ENCODE measurements at places on chromosomes 13 and 19.

GRCh38 chr19:39390451-39390750 is 505 bp downstream of the PAF1 start:
- DNase-seq: peak; percentile 83

- DNase-seq: no peak
These were observed 226.7 kb upstream of the IPO5 start for GRCh38 chr13:97726664-97727280.

- DNase-seq: no peak
These were observed 12.2 kb upstream of the HTR2A start for GRCh38 chr13:46909042-46909441.

DNA sequence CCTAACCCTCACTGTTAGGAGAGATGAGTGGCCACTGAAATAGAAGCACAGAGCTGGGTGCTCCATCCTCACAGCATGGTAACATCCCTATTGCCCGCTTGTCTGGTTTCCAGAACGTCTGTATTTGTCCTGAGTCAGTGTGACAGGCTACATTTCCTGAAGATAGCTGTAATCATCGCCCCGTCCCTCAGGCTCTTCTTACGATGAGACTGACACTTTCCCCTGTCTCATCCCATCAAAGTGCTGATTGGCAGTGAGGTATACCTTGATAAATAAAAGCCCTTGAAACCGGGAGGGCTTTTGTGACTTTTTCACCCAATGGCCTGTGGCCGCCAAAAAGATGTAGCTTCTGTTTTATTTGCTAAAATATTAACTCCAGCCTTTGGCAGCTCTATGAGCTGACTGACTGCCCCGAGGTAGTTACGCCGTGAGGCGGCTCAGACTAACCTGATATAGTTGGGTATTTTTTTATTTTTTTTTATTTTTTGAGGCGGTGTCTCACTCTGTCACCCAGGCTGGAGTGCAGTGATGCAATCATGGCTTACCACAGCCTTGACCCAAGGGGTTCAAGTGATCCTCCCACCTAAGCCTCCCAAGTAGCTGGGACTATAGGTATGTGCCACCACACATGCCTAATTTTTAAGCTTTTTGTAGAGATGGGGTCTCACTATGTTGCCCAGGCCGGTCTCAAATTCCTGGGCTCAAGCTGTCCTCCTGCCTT is 5.7 kb upstream of the LRRC4B start:
- DNase-seq: no peak

GRCh38 chr13:98678741-98679140 is 73.7 kb downstream of the SLC15A1 start:
- no peak for DNase-seq

DNA sequence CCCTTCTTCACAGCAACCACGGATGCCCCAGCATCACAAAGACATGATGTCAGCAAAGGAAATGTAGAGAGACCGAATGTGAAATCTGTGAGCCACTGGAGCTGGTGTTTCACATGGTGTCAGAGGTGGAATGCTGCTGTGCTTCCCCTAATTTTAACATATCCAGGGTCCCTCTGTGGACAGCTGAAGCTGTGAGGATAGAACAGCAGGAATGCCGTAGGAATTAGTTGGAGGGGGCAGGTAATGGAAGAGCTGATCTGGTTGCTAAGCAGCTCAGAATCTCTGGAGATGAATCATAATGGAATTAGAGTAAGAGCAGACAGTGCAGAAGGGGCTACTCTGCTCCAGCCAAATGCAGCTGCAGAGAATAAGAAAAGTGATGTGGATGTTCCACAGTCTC is 68.9 kb upstream of the ZNF835 start:
- no peak for DNase-seq

GRCh38 chr13:20998649-20999415 is 62.6 kb downstream of the LATS2 start:
- no peak for DNase-seq

- DNase-seq: no peak
These were observed 24.8 kb downstream of the RANBP3 start for GRCh38 chr19:5953030-5953589.

- DNase-seq: no peak
These were observed 241.6 kb downstream of the DCLK1 start for GRCh38 chr13:35889560-35889959.

GRCh38 chr13:101339202-101339601 is 77.1 kb downstream of the NALCN start:
- DNase-seq: no peak

- no peak for DNase-seq
These were observed 491.3 kb upstream of the KLF12 start for GRCh38 chr13:74625541-74625940.

DNA sequence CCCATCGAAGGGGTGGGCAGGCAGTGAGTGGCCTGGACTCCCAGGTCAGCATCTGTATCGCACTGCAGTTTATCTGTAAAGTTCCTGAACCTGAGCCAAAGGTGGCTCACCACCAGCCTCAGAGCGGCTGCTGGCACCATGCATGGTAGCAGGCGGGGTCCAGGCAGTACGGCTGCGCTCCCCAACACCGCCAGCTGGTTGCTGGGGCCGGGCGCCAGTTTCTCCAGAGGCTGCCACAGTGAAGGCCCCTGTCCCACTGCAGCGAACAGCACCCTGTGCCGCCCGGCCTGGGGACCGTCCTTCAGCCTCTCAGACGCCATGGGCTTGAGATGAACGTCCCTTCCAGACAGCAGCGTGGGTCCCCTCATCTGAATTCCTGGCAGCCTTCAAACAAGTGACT is 109.8 kb downstream of the KDM4B start:
- DNase-seq: peak; percentile 37

DNA sequence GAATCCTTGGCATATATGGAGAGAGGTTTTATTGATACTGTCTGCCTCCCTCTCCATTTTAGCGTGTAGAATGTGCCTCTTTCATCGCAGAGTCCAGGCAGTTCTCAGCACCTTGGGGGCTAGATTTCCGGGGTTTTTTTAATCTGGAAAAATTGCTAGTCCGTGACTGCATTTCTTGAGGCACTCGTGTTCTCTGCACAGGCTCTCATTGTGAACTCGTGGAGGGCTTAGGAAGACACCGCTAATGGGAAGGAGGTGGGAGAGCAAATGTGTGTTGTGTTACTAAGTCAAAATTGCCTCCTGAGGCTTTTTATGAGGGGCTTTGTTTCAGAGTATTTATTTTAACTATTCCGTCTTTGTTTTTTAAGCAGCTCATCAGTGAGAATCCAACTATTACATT is 10.1 kb downstream of the ING1 start:
- DNase-seq: no peak

DNA sequence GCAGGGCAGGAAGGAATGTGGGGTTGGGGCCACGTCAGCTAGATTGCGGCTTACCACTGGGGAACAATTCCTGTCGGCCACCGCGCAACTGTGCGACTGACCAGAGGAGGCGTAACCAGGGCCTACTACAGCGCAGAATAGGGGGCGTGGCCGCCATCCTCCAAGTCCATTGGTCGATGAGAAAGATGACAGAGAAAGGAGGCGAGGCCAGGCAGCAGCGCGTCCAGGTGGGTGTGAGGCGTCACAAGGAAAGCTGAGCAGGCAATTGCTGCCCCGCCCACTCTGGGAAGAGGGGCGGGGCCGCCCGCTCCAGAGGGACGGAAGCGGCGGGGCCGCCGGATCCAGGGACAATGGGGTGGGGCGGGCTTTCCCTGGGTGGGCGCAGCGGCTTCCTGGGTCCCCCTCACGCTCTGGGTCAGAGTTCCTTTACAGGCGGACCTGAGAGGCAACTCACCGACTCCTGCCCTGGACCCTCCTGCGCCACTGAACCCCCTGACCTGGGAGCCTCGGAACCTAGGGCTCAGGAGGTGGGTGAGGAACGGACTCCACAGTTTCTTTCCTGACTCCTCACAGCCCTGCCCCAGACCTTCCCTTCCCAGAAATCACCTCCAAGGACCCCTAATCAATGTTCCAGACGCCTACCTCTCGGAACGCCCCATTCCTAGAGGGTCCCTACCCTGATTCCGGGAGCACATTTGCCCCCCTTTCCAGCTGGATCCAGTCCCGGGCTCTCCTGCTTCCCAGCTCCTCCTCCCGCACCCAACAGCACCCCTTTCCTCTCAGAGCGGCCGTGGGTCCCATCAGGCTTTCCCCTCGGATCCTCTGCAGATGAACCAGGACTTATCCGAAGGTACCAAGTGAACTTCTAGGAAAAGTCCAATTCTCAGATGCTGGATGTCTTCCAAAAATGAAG is 101.5 kb upstream of the ZNF492 start:
- DNase-seq: no peak

DNA sequence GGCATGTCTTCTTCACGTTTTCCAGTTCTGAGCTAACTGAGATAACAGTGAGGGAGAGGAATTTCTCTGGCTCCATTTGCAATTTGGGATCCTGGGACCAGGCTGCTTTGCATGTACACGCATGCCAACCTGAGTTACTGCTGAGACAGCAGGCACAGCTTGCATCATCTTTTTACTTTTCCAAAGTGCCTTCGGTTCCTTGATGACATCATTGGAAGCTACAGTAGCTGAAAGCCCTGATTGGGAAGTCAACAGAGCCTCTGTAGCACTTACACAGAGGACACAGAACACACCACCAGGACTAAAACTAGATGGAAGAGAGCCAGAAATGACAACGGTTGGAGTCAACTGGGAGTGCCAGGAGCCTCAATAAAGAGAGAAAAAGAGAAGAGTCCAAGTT is 399.1 kb upstream of the GPC6 start:
- no peak for DNase-seq

- no peak for DNase-seq
These were observed 94.1 kb downstream of the ATP11A start for GRCh38 chr13:112783978-112784371.

- DNase-seq: no peak
These were observed 12.0 kb downstream of the LPAR6 start for GRCh38 chr13:48400850-48401291.

DNA sequence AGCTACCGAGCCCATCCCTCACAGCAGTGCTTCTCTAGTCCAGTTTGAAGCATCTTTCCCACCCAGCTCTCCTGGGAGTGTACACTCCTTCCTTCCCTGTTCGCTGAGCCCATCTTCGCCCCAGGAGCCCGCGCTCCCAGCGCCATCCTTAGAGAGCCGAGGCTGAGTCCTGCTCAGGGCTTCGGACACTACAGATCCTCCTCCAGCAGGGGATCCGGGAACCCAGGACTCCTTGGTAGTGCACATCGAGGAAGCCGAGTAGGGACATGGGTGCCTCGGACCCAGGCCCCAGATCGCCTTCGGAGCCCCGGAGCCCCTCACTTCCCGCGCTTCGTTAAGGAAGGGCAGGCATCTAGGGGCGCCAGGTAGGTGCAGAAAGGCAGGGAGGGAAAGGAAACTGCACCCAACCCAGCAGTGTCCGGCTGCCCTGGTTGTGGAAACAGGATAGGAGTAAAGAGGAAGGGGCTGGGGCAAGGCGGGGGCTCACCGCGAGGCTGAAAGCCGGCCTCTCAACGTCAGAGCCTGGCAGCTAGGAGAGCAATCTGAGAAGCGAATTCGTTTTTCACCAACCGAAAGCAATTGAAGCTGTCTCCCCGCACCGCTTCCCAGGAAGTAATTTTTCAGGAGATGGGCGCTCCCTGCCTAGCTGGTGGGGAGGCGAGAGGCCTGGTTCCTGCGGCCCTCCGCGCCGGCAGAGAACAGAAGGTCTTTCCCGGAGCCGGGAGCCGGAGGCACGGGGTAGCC is 1.0 kb downstream of the PDX1 start:
- DNase-seq: no peak

DNA sequence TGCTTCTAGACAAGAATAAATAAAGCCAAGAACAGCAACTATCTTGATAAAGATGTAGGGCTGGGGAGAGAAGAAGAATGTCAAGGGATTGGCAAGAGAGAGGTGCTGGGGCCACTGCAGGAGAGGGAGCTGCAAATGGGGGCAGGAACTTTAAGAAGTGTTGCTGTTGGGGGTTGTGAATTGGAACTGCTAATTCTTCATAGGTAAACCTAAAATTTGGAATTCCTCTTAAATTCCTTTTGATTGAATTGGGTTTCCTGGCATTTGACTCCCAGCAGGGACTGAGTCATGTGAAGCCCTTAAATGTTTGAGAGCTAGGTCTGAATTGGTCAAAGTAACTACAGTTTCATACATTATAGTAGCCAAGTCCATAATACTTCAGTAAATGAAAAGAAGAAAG is 305.6 kb upstream of the TMTC4 start:
- DNase-seq: no peak

DNA sequence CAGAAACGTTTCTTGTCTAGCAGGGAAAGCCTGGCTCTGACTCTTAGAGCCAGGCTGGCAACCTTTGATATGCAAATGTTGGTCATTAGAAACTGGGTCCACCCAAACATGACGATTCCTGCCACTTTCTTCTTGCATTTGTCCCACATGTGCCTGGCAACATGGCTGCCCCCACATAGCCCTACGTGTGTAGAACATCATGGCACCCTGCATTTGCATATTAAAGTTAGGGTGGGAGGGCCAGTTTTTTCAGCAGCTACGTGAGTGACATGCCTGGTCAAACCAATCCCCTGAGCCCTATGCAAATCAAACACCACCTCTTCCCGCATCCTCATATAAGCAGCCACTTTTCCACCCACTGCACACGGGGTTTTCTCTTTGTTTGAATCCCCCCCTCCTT is 95.0 kb downstream of the LIG4 start:
- DNase-seq: no peak

DNA sequence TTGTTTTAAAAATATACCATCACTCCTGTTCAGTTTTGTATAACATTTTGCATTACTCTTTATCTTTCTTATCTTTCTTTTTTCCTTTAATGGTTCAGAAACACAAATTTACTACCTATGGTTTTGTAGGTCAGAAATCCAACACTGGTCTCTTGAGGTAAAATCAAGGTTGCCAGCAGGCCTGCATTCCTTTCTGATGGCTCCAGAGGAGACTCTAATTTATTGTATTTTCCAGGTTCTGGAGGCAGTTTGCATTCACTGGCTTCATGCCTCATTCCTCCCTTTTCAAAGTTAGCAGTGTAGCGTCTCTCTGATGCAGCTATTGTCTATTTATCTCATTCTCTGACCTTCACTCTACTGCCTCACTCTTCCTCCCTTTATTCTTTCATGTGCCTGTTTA is 767.4 kb downstream of the SLITRK6 start:
- no peak for DNase-seq

GRCh38 chr19:13334801-13335481 is 171.3 kb downstream of the CACNA1A start:
- DNase-seq: no peak
